ENCODE measurements at places on chromosomes 12 and 14. TPM values are rescaled to one million over a fixed set of nuclear protein-coding genes. Genes with fewer than 3 reads are reported as not detected.

MYH6 gene
- not detected for total RNA-seq

ADCY6 gene
- 44.7 TPM for total RNA-seq

STYK1 gene
- total RNA-seq, result 0.25 TPM

TXNRD1 gene
- total RNA-seq, result 108 TPM

VCPKMT gene
- total RNA-seq, result 2.8 TPM

NFYB gene
- total RNA-seq, result 10.9 TPM

IGF1 gene
- total RNA-seq, result not detected

TAS2R31 gene
- 0.51 TPM for total RNA-seq

FGD4 gene
- 14.5 TPM for total RNA-seq

COX8C gene
- not detected for total RNA-seq

HOXC10 gene
- total RNA-seq, result 10.3 TPM

DLK1 gene
- 1.1 TPM for total RNA-seq

LRP1-AS gene
- not detected for total RNA-seq

ZDHHC22 gene
- total RNA-seq, result not detected

KRT80 gene
- total RNA-seq, result 14.8 TPM

HELB gene
- 2.0 TPM for total RNA-seq

SLC17A8 gene
- total RNA-seq, result not detected

EPYC gene
- not detected for total RNA-seq

NUAK1 gene
- 25.1 TPM for total RNA-seq

ABCB9 gene
- total RNA-seq, result 7.0 TPM

TSPAN11 gene
- total RNA-seq, result not detected

AQP6 gene
- total RNA-seq, result under 0.01 TPM

CLEC12A gene
- total RNA-seq, result not detected

AMHR2 gene
- not detected for total RNA-seq

PPP4R4 gene
- 0.16 TPM for total RNA-seq

ABCD4 gene
- 28.5 TPM for total RNA-seq

DPF3 gene
- total RNA-seq, result 2.0 TPM

BMP4 gene
- total RNA-seq, result 8.8 TPM

CD4 gene
- total RNA-seq, result 0.33 TPM

DHRS4 gene
- total RNA-seq, result 44.0 TPM

KRT3 gene
- total RNA-seq, result not detected

Data from mesangial cell (primary cell).